Activated CD8-positive, alpha-beta memory T cell treated with anti-CD3 and anti-CD28 coated beads, Interleukin-2, amount 50 U/mL, for 4 hours (primary cell): ENCODE measurements at places on chromosomes 5 and 9.

- no peak for DNase-seq
These were observed 140.0 kb downstream of the PBX3 start for GRCh38 chr9:125887172-125887571.

DNA sequence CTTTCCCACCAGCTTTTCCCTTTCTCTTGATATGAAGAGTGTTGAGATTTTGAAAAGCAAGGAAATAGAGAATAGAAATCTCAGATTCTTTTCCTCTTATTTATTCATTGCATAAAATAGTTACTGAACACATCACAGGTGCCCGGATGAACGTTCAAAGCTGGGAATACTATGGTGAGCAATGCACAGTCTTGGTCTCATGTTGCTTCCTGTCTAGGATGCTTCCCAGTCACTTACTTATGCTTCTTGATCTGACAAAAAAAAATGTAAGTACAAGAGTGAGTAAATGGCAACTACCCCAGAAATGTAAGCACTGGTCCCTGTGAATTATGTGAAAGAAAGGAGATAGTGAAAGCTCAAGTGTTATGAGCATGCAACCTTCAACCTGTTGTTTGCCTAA is 153.5 kb upstream of the S1PR3 start:
- DNase-seq, result no peak

- DNase-seq, result no peak
These were observed 87.3 kb upstream of the GNAQ start for GRCh38 chr9:78118742-78119473.

GRCh38 chr5:95734906-95735305 is 3.8 kb downstream of the RHOBTB3 start:
- DNase-seq, result no peak

- DNase-seq, result no peak
These were observed 175.6 kb downstream of the IRX2 start for GRCh38 chr5:2575871-2576270.

- DNase-seq, result no peak
These were observed 19.8 kb downstream of the IFT74 start for GRCh38 chr9:26975728-26976707.
